ENCODE measurements at places on chromosomes 13 and 19.

GRCh38 chr19:50518091-50519005 lies 4.6 kb upstream of the ASPDH start:
- DNase-seq, result no peak

GRCh38 chr13:38908574-38908973 lies 82.1 kb downstream of the STOML3 start:
- DNase-seq, result no peak

DNA sequence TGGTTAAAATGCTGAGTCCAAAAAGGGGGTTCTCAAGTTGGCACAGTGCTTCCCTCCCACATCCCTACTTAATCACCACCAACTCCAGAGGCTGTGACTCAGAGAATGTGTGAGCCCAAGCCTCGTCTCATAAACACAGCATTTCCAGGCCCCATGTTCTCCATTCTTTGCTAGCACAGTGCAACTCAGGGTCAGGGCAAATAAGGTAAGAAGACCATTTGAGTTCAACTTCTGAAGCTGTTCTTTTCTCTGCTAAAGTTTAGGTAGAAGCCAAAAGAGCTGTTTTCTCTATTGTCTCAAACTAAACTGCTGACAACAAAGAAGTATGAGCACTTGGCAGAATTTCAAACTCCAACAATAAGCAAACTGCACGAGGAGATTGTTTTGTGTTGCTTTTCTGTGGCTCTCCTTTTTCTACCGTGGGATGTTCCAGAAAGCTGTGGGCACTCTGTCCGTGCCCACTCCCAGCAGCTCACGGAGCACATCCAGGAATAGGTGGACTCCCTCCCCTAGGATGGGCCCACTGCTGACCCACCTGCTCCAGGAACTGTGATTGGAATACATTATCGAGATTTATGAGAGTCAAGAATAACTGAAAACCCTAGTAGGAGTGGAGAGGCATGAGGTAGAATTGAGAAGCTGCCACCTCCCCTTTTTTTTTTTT lies 494.3 kb downstream of the COG6 start:
- no peak for DNase-seq

DNA sequence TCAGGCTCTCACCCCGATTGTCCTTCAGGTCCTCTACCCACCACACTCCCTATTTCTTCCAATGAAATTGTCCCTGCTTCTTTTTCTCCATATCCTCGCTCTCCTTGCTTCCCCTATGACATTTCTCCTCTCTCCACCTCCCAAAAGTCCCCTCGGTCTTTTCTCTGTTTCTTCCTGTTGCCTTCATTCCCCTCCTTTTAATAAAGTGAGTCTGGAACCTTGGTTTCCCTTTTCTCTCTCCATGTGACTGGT lies 676 bp upstream of the ZNF574 start:
- DNase-seq, result no peak

GRCh38 chr13:91326146-91326545 lies 21.3 kb upstream of the MIR17HG start:
- no peak for DNase-seq

GRCh38 chr19:51803519-51803918 lies 8.6 kb downstream of the FPR3 start:
- no peak for DNase-seq

GRCh38 chr19:1854542-1855039 lies 6.3 kb upstream of the REXO1 start:
- no peak for DNase-seq

DNA sequence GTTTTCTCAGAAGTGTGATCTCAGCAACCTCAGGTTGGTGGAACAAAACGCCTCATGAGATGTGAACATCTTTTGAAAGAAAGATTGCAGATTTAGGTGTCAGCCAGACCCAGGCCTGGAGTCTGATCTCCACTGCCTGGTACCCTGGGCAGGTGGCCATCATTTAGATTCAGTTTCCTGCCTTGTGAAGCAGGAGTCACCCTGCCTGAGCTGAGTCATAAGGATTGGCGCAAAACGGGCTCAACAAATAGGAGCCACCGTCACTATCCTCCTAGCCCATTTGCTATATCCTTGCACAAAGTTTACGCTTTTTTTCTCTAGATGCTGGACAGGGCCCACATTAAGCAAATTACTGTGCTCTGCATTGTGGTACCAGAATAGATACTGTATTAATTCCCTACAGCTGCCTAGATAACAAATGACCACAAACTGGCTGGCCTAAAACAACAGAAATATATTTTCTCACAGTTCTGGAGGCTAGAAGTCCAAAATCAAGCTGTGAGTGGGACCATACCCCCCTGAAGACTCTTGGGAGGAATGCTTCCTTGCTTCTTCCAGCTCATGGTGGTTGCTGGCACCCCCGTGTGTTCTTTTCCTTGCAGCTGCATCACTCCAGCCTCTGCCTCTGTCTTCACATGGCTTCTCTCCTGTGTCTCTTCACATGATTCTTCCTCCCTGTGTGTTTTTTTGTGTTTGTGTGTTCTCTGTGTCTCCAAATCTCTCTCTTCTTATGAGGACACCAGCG lies 38.2 kb downstream of the TNFSF11 start:
- DNase-seq, result no peak

DNA sequence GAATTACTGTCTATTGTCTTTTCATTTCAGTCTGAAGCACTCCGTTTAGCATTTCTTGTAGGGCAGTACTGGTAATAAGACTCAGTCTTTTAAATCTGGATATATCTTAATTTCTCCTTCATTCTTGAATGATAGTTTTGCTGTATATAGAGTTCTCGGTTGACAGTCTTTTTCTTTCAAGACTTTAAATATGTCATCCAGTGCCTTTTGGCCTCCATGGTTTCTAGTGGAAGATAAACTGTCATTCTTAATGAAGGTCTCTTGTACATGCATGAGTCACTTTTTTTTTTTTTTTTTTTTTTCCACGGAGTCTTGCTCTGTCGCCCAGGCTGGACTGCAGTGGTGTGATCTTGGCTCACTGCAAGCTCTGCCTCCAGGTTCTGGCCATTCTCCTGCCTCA lies 27.2 kb upstream of the ZDHHC20 start:
- DNase-seq, result no peak
